Lower lobe of right lung (tissue), 2 donors: ENCODE measurements at places on chromosomes 1 and 21. TPM values are rescaled to one million over a fixed set of nuclear protein-coding genes. Genes with fewer than 3 reads are reported as not detected.

DNA sequence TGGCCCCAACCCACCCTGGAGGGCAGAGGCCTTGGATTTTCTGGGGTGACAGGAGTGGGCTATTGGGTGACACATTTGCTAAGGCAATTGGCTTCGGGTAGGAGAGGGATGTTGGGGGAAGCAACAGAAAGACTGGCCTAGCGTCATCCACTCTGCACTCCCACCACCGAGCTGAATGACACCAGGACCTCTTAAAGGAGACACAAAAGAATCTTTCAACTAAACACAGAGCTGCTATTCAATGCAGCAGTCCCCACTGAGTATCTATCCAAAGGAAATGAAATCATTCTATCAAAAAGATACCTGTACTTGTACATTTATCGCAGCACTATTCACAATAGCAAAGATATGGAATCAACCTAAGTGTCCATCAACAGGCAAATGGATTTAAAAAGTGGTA, 6.2 kb downstream of the TFF2 start:
- DNase-seq, result no peak
- H3K36me3 ChIP-seq, result no peaks in the 10 kb centered on the region
- no peak overlapping the region for H3K27ac ChIP-seq
- H3K27me3 ChIP-seq, result peaks cover 5% of the 10 kb centered on the region
- no peak overlapping the region for H3K4me3 ChIP-seq
- no peaks in the 10 kb centered on the region for H3K4me1 ChIP-seq

DNA sequence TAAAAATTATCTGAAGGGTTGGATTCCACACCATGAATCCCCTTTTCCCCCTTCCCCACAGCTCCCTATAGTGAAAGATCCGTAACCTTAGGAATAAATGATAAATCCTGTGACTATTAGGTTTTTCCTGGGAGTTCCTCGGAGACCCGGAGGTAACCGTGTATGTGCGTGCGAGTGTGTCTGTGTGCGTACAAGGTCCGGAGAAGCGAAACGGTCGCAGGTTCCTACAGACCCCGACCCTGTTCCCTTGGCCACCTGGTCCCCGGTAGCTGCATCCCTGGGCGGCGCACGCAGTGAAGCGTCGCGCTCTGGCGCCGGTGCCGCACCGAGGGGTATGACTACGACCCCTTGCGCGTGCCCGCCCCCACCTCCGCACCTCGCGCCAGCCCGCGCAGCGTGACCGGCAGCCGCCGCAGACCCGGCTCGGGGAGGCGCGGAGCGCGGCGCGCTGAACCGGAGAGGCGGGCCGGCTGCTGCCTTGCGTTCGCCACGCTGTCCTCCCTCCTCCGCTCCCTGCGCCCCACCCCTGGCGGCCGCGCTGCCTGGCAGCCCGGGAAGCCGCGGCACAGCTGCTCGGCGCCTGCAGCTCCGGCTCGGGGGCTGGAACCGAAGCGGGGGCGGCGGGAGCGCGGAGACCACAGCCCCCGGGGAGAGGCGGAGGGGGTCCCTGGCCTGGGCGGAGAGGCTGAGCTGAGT, at the start of gene AK5:
TSS of gene AK5 (plus strand) at position 529 of the 696 bp plus-strand sequence. CDS start 295 bp downstream, outside the sequence.
- peak; percentile 41 for DNase-seq
- H3K36me3 ChIP-seq, result no peaks in the 10 kb centered on the region
- peaks cover 48% of the 10 kb centered on the region for H3K27me3 ChIP-seq
- peak within 1 kb of the TSS; percentile 51 for H3K4me3 ChIP-seq

GRCh38 chr21:36745459-36745858, 46.5 kb downstream of the SIM2 start:
- no peak for DNase-seq
- H3K4me1 ChIP-seq, result peaks cover 18% of the 10 kb centered on the region
- H3K27ac ChIP-seq, result no peak overlapping the region
- H3K36me3 ChIP-seq, result no peaks in the 10 kb centered on the region

Gene DTL
- total RNA-seq, result 3.9 TPM

GRCh38 chr1:25837262-25837875, 17.6 kb downstream of the MTFR1L start:
- no peaks in the 10 kb centered on the region for H3K27me3 ChIP-seq
- DNase-seq, result no peak
- peaks cover 22% of the 10 kb centered on the region for H3K36me3 ChIP-seq
- no peaks in the 10 kb centered on the region for H3K4me1 ChIP-seq
- no peak overlapping the region for H3K27ac ChIP-seq

GRCh38 chr1:239237912-239238311, 148.5 kb upstream of the CHRM3 start:
- no peaks in the 10 kb centered on the region for H3K27me3 ChIP-seq
- DNase-seq, result no peak
- H3K36me3 ChIP-seq, result no peaks in the 10 kb centered on the region
- H3K4me3 ChIP-seq, result no peak overlapping the region

DNA sequence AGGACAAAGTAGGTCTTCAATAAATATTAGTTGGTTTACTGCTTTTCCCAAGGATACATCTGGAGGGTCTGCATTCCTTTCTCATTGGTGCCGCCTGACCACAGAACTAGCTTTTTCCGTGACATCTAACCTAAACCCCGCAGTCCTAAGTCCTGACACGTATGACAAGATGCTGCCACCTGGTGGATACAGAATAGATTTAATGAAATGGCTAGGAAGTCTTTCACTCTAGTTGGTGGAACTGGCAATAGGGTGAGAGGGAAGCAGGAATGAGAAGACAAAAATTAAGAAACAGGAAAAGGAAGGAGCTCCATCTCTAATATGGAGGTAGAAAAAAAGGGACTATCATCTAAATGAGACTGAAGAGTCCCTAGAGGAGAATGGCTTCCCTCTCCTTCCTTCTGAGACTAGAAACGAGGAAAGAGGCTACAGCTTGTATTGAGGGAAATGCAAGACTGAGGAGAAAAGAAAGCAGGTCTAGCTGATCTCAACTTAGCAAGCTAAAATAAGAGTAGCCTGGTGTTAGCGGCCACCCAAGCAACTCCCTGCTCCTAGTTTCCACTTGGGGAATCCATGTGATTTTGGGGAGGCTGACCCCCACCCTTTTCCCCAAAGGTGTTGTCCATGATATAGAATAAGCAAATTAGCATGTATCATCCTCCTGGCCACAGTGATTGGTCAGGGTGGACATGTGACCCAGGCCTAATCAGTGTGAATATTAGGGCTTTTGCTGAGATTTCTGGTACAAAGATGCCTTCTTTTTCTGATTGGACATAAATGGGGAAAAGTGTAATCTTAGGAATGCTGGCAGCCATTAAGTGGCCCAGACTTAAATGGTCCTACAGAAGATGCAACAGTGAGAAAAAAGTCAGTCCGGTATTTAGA, 5.9 kb downstream of the RFX5 start:
- no peak for DNase-seq
- no peak overlapping the region for H3K4me3 ChIP-seq
- H3K36me3 ChIP-seq, result peaks cover 34% of the 10 kb centered on the region
- H3K27me3 ChIP-seq, result no peaks in the 10 kb centered on the region

Gene TEX38
- not detected for total RNA-seq

Gene OR2G3
- not detected for total RNA-seq

DNA sequence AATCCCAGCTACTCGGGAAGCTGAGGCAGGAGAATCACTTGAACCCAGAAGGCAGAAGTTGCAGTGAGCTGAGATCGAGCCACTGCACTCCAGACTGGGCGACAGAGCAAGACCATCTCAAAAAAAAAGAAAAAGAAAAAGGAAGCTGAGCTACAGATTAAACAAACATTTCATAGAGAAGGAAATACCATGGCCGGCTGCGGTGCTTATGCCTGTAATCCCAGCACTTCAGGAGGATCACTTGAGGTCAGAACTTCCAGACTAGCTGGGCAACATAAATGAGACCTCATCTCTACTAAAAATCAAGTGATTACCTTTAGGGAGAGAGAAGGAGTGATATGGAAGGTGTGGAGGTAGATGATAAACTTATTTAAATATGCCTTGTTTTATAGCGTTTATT, 14.0 kb upstream of the CFAP126 start:
- no peak for DNase-seq
- no peaks in the 10 kb centered on the region for H3K36me3 ChIP-seq
- no peaks in the 10 kb centered on the region for H3K27me3 ChIP-seq
- peaks cover 11% of the 10 kb centered on the region for H3K4me1 ChIP-seq

GRCh38 chr1:8217011-8217711, 100.8 kb upstream of the SLC45A1 start:
- H3K27me3 ChIP-seq, result no peaks in the 10 kb centered on the region
- H3K27ac ChIP-seq, result peak overlapping the region; percentile 84
- DNase-seq, result peak; percentile 74
- H3K4me1 ChIP-seq, result peaks cover 41% of the 10 kb centered on the region

GRCh38 chr1:170562646-170563338, 30.8 kb downstream of the GORAB start:
- peak overlapping the region; percentile 65 for H3K27ac ChIP-seq
- no peaks in the 10 kb centered on the region for H3K36me3 ChIP-seq
- H3K4me3 ChIP-seq, result no peak overlapping the region
- H3K4me1 ChIP-seq, result peaks cover 20% of the 10 kb centered on the region
- DNase-seq, result peak; percentile 49

DNA sequence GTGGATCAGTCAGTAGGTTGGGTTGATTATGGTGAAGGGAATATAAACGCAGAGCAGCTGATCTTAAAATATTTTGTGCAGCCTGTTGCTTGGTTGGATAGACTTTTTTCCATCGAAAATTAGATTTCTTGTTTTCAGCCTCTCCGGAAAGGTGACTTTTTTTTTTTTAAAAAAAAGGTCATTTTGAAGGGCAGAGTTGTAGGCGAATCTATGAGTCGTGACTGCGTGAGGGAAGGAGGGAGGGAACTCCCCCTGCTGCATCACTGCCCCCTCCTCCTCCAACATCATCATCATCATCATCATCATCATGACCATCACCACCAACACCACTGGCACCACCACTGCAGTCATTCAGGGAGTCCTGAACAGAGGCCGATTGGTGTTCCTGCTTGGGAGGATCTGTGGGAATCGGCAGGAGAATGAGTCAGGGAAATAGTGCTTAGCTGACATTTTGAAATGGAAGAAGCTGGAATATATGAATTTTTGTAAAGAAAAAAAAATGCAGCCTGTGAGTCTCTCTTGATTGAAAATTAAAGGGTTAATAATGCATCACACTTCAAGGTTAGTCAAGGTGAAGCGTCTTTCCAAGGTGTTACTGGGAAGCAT, 1.2 kb downstream of the ATP1B1 start:
- no peak for DNase-seq
- H3K36me3 ChIP-seq, result peaks cover 16% of the 10 kb centered on the region
- peak overlapping the region; percentile 91 for H3K27ac ChIP-seq
- no peaks in the 10 kb centered on the region for H3K27me3 ChIP-seq
- H3K4me1 ChIP-seq, result peaks cover 66% of the 10 kb centered on the region

GRCh38 chr1:26991310-26992116, 2.0 kb upstream of the TRNP1 start:
- peaks cover 26% of the 10 kb centered on the region for H3K4me1 ChIP-seq
- no peaks in the 10 kb centered on the region for H3K36me3 ChIP-seq
- H3K27me3 ChIP-seq, result peaks cover 22% of the 10 kb centered on the region
- H3K4me3 ChIP-seq, result no peak overlapping the region
- no peak for DNase-seq

DNA sequence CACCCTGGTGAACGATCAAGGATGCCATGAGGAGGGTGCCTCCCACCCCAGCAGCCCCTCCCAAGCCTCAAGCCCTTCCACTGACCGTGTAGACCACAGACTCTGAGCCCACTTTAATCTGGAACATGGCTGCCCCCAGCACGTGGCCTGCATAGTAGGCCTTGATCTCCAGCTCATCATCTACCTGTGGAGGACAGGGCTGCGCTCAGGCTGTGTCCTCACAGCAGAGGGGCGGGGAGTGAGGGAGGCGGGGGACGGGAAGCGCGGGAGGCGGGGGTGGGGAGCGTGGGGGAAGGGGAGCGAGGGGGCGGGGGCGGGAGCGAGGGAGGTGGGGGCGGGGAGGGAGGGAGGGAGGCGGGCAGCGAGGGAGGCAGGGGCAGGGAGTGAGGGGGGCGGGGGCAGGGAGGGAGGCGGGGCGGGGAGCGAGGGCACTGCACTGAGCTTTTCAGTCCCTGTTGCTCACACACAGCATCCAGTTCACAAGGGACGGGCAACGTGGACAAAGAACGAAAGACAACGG, 7.1 kb downstream of the PUSL1 start:
- H3K27me3 ChIP-seq, result no peaks in the 10 kb centered on the region
- H3K27ac ChIP-seq, result no peak overlapping the region
- no peak for DNase-seq
- peaks cover 88% of the 10 kb centered on the region for H3K36me3 ChIP-seq
- H3K4me1 ChIP-seq, result peaks cover 14% of the 10 kb centered on the region
